Breast epithelium (tissue), 4 donors: ENCODE measurements at places on chromosomes 1 and 21. TPM values are rescaled to one million over a fixed set of nuclear protein-coding genes. Genes with fewer than 3 reads are reported as not detected.

The OSCP1 gene
- total RNA-seq, result 15.1 TPM

The CD160 gene
- total RNA-seq, result not detected

The DNASE2B gene
- not detected for total RNA-seq

The CNR2 gene
- not detected for total RNA-seq

The HSD3B2 gene
- not detected for total RNA-seq

The HPCA gene
- total RNA-seq, result not detected

The RPE65 gene
- not detected for total RNA-seq

The PTPRU gene
- total RNA-seq, result 32.5 TPM

The AKIRIN1 gene
- total RNA-seq, result 35.1 TPM

The ZNF648 gene
- total RNA-seq, result 3.2 TPM

The CELA2A gene
- total RNA-seq, result not detected

The FCGR3B gene
- 3.9 TPM for total RNA-seq

The SLC27A3 gene
- total RNA-seq, result 23.0 TPM

The RER1 gene
- 58.3 TPM for total RNA-seq

The ATP5PO gene
- total RNA-seq, result 170 TPM

The CGN gene
- total RNA-seq, result 28.1 TPM

The IL19 gene
- total RNA-seq, result not detected
